ENCODE measurements at places on chromosomes 6 and 20.

DNA sequence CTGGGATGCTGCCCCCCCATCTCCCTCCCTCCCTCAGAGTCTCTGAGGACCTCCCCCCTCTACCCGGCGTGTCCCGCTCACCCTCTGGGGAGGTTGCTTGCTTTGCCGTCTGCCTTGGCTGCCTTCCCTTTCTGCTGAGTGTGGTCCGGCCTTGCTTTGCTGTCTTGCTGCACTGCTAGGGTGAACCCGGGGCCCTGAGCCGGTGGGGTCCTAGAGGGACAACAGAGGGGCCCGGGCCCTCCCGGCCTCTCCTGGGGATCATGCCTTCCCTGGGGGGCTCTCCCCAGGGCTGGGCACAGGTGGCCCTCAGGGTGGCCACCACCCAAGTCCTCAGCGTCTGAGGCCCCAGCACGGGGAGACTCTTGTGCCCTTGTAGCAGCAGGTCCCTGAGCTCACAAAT lies 19.3 kb downstream of the SLCO4A1 start:
- no peak for DNase-seq

DNA sequence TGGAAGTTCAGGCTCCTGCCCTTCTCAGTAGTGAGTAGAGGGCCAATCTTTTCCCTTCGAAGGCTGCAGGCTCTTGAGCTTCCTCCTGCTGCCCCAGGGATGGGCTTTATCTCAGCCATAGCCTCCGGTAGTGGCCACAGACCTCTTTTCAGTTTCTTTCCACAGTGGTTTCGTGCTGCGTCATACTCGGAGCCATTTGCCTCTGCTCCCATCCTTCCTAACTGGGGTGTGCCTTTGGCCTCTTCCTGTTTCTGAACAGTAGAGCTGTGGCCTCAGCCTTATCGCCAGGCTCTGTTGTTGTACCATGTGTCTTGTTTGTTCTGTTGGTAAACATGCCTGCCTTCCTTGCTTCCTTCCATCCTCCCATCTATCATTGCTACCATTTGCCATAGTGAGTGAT lies 54.1 kb downstream of the TULP4 start:
- DNase-seq = no peak

DNA sequence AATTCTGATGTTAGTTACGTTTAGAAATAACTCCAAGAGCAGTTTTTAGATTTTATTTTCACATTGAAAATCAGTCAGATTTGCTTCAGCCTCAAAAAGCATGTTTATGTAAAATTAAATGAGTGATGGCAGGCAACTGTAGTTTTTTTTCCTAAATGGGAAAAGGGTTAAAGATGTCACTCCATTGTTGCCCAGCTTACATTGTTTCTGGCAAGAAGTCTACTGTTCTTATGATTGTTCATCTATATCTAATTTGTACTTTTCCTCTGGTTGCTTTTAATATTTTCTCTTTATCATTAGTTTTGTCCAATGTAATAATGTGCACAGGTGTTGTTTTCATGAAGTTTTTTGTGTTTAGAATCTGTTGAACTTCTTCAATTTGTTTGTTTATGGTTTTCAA lies 6.7 kb upstream of the TTK start:
- DNase-seq = no peak

DNA sequence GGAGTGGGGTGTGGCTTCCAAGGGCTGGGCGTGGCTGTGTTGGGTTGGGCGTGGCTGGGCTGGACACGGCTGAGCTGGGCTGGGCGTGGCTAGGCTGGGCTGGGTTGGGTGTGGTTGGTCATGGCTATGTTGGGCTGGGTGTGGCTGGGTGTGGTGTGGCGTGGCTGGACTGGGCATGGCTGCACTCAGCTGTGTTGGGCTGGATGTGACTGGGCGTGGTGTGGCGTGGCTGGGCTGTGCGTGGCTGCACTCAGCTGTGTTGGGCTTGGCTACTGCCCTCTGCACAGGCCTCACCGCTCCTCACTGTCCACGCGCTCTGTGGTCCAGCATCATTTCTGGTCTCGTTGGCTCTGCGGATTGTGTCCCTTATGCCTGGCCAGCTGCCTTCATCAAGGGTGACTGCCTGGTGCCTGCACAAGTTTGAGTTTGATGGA lies 43.5 kb upstream of the SLCO4A1 start:
- no peak for DNase-seq

GRCh38 chr6:134235937-134236751 lies 81.8 kb downstream of the SGK1 start:
- DNase-seq = no peak

DNA sequence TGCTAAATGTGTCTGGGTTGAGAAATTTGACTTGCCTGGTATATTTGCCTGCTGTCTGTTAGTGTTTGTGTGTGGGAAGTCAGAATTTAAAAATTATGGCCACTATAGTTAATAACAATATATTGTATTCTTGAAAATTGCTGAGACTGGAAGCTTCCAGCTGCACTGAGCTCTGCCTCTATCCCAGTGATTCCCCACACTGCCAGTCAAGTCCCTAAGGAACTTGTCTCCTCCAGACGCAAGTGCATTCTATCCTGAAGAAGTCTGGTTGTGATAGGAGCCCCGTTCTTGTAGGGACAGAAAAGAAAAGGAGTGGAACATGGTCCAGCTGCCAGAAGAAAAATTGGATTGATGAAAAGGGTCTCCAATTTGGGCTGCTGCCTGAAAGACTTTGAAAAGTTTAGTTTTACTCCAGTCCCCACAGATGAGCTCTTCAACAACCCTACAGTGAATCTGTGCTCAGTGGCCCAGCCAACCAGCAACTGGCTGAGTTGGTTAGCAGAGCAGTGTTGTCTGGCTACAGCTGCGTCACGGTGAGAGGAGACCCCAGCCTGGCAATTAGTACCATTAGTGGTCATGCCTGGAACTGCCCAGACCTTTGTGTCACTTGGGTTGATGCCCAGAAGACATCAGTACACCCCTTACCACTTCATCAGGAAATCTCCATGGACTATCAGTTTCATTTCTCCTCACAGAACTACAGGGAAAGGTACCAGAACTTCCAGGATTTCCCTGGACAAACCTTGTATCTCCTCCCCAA lies 183.1 kb upstream of the MCHR2 start:
- DNase-seq = no peak

- no peak for DNase-seq
These were observed 97.3 kb upstream of the CARMIL1 start for GRCh38 chr6:25181923-25182322.

- DNase-seq = peak; percentile 9
These were observed 1.1 kb downstream of the PTPRK start for GRCh38 chr6:128519132-128519930.

DNA sequence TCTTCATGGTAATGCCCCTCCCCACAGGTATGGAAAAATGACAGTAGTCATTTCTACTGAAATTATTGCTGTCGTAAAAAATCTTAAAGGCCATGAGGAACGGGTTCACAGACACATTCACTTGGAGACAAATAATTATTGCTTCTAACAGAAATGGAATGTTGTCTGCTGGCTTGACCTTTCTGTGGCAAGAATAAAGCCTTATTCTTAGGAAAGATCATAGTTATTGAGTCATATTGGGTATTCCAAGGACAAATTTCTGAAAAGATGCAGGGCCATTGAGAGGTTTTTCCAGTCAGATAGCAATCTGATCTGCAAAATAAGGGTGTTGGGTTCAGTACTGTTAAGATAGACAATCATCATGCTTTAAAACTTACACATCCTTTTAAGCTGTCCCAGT lies 29.2 kb downstream of the AKAP7 start:
- DNase-seq = no peak

DNA sequence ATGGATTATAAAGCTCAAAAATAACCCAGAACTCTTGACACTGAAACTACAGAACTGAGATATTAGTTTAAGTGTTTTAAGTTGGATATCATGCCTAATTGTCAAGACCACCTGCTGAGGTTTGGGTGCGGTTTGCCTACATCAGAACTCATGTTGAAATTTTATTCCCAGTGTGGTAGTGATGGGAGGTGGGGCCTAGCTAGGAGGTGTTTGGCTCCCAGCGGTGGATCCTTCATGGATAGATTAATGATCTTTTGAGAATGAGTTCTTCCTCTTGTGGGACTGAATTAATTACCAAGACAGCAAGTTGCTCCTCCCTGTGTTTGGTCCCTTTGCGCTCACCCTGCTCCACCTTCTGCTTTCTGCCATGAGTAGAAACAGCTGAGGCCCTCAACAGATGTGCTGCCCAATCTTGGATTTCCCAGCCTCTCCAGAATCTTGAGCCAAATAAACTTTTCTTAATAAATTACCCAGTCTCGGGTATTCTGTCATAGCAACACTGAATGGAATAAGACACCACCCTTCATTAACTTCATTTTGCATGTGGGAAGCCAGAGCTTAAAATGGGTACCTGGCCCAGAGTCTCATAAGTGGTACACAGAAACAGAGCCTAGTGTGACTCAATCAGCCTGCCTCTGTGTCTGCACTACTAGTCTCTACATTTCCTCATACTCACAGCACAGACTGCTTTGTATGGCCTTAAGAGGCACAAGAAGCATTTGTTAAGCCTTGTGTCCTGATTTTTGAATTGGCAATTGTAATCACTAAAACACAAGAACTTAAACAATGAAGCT lies 158.4 kb downstream of the IBTK start:
- no peak for DNase-seq

DNA sequence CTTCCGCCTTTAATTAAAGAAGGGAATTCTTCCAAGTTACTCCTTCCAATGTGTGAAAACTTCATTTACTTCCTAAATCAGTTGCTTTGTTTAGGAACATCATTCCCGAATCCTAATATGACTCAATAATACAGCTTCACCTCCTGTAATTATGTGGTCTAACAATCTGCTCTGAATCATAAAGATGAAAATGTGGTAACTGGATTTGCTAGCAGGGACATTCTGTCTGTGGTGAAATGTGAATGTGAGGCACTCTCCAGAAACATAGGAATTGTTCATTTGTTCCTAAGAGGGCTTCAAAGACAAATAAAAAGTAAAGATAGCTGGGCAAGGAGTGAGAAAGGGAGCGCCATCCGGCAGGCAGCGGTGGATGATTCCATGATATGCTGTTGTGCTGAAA lies 678.1 kb downstream of the KIF16B start:
- DNase-seq = no peak

- DNase-seq = no peak
These were observed 84.7 kb downstream of the HAO1 start for GRCh38 chr20:7855545-7855944.

DNA sequence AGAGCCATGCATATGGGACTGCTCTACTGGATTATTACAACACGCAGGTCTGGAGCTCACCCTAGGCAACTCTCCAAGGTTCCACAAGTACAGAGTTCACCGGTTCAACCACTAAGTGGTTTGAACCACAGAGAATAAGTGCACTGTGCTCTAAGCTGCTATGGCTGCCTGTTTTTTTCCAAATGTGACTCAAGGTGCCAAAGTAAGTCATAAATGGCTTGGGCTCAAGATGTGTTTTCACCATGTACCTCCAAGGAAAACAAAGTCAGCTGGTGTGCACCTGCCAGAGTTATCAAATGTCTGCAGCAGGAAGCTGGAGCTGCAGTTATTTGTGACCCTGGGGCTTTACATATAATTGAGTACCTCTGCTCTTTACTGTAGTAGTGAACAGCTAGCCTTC lies 76.7 kb downstream of the PREP start:
- DNase-seq = no peak

DNA sequence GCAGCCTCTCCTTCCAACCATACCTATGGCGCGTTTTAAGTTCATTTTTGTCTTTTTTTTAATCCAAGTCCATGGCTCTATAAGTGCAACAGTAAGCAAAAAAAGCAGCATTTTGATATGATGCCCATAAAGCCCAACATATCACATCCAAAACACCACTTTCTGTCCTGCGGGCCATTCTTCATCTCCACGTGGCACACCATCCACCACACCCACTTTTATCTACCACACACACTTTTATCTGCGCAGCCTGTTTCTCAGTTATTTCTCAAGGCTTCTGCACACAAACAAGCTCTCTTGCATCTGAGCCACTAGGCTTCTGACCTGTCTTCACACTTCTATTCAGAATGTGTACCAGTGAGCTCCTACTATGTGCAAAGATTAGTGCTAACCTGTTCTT lies 5.3 kb downstream of the GCLC start:
- DNase-seq = no peak

DNA sequence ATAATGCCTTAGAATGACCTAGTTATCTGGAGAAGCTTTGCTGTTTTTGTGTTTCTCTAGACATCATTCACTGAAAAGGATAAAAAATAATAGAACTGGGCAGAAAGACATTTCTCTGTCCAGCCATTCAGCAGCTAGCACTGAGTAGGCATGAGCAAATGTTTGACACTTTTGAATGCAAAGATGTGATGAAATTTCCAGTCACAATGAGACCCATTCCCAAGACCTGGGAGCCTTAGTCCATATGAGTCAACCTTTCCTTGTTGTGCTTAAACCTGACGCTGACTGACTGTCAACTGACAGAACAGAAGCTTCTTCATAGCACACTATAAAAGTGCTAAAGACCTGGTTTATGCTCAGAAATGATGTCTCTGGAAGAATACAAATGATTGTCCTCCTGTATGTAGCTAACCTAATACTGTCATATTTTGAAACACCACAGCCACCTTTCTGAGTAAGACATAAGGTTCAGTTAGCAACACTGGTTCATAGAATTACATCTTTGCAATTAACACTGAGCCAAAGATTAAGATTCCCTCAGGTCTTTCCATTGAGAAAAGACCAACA lies 17.1 kb downstream of the RALGAPA2 start:
- DNase-seq = no peak

- DNase-seq = peak; percentile 60
These were observed 19.7 kb downstream of the FAM217A start for GRCh38 chr6:4059115-4059777.

- DNase-seq = no peak
These were observed 41.4 kb downstream of the CBFA2T2 start for GRCh38 chr20:33531047-33531877.

GRCh38 chr6:108777536-108777935 lies 70.7 kb upstream of the ARMC2 start:
- DNase-seq = no peak

DNA sequence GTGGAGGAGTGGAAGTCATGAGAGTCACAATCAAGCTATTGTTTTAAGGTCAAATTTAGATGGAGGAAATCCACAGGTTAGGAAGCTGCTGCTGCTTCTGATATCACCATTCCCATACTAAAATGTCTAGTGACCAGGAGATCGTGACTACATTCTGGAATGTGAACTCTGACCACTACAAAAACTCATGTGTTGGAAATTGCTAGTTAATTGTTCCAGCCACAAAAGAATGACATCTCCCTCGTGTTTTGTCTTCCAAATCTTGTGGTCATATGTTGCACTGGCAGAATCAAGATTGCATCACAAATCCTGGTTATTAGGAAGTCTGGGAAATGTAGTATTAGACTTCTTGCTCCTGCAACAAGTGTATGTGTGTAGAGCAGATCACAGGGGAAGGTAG lies 441.9 kb downstream of the CD109 start:
- no peak for DNase-seq

- no peak for DNase-seq
These were observed at the start of gene GPR31 for GRCh38 chr6:167157863-167158262. Gene GPR31 (minus strand): TSS chr6:167157980. CDS start chr6:167157831, 149 bp downstream.

DNA sequence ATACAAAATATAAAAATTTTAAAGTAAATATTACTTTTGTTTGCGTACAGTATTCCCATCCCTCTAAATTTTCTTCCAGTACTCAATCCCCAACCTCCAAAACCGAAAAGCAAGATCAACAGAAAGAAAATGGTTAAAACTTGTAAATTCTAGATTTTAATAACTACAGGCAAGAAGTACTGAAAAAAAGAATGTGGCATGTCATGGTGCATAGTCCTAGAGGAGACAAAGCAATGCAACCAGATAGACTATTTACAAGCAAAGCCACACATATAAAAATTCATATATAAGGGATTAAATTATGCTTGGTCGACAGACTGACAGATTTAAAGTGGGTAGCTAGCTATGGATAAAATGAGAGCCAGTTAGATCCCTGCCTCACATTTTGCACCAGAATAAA lies 56.5 kb upstream of the HFE start:
- no peak for DNase-seq
